ENCODE measurements at places on chromosomes 6 and 20.

GRCh38 chr6:43939281-43940070 lies 169.5 kb downstream of the VEGFA start:
- DNase-seq: no peak

DNA sequence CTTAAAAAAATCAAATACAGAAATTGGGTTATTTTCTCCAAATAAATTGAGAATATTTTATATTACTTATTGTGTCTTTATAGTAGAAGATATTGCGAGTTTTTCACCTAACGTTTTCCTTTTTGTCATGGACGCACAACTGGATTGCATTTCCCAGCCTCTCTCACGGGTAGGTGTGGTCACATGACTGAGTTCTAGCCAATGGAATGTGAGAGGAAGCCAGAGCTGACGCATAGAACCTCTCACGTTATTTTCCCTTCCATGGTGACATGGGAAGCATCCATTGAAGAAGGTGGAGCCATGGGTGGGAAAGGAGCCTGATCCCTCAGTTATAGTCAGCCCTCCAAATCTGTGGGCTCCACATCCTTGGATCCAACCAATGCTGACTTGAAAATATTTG lies 155.9 kb upstream of the UST start:
- DNase-seq: no peak

- no peak for DNase-seq
Measured at GRCh38 chr6:119259027-119259426, 90.5 kb downstream of the MAN1A1 start.

GRCh38 chr6:42030585-42031506 lies 19.5 kb upstream of the TAF8 start:
- no peak for DNase-seq

GRCh38 chr20:403582-403957 lies 4.5 kb upstream of the RBCK1 start:
- no peak for DNase-seq

DNA sequence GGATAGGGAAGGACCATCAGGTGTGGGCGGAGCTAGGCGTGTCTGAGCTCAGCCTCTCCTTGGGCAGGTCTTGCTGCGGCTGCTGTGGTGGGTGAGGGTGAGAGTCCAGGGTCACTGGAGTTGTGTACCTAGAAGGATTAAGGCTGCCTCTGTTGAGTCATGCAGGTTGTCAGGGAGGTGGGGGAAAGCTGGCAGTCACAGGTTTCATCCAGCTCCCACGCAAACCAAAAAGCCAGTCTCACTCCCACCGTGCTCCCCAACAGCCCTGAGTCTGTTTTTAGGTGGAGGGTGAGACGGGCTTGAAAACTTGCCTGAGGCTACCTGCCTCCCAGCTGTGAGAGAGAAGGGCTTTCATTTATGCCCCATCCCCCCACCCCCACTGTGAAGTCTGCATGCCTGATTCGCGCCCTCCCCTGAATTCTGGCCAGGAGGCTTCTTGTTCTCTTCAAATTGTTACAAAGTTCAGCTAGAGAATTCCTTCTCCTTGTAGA lies 161.5 kb downstream of the MYLK4 start:
- DNase-seq: no peak

DNA sequence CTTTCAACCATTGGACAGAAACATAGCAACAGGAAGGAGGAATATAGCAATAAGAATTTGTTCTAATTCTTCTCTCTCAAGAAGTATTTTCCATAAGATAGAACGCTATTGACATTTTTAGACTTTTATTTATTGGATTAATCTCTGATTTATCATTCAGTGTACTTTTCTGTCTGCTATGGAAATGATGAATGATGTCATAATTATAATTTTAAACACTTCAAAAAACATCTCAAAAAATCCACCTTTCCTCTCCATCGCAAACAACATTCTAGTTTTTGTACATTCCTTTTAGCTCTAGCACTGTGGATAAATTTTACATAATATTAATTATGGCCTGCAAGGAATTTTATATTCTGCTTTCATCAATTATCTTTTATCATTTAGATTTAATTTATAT lies 643.2 kb downstream of the DHX35 start:
- DNase-seq: no peak

GRCh38 chr20:58227391-58228102 lies 906 bp downstream of the ANKRD60 start:
- DNase-seq: no peak

DNA sequence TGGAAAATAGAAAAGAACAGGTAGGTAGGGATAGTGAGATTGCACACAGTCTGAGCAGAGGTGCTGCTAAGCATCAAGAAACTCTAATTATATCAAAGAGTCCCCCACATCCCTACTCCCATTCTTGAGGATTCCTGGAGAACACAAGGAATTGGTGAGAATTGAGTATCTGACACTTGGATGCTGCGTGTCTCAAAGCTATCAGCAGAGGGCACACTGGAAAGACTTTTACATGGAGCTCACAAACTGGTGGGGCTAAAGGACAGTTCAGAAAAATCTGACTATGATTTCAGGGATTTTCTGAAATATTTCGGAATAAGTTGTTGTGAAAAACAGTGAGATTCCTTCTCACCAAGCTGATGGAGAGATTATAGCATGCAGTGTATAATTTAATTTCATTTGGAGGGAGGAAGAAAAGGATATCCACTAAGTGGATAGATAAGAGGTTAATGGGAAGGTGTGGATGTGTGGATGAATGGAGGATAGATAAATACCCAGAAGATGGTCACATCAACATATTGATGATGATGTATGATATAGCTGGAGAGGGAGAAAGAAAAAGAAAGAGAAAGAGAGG lies 215.4 kb upstream of the DEFB112 start:
- DNase-seq: no peak

DNA sequence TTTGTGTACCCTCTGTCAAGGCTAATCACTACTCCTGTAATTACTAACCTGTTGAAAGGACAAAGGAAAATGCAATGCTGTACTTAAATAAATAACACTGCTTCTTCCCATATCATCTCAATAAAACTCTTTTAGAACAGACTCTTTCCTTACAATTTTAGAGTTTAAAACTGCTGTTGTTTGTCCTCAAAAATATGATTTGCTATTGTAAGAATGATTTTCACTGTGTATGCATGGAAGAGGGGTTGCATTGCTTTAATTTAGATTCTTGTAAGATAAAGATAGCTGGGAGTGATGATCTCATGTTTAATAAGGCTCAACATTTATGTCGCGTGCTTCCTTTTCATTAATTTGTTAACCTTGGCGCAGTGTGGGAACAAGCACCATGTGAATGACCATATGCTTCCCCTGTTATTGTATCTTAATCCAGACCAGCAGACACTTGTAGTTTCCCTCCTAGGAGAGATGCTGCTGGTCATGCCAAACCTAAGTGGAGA lies 89.8 kb upstream of the ATXN1 start:
- peak; percentile 13 for DNase-seq

DNA sequence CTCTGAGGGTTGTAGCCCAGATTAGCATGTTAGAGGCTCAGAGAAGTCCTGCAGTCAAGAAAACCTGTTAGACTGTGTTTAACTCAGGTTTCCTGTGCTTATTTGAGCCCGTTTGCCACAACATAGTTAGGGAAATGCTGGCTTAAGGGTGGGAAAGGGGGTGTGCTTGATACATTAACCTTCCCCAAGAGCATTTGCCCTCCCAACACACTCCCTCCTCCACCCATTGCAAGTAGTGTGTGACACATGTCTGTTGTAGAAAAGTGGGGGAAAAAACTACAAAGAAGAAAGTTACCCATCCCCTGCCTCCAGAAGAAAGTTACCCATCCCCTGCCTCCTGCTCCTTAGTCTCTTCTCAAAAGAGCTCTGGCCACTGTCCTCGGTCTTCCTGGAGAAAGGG lies 36.8 kb upstream of the MRPS18A start:
- DNase-seq: no peak

GRCh38 chr20:48787861-48788375 lies 39.9 kb downstream of the PREX1 start:
- peak; percentile 83 for DNase-seq

Data from EL (cell line).